Midbrain (tissue), 1 donor: ENCODE measurements at places on chromosomes 4 and X.

- no peak for DNase-seq
These were observed 147.5 kb upstream of the PITX2 start for GRCh38 chr4:110770353-110770752.

- peak; percentile 7 for DNase-seq
These were observed 81.0 kb upstream of the ZDHHC15 start for GRCh38 chrX:75603833-75604232.

DNA sequence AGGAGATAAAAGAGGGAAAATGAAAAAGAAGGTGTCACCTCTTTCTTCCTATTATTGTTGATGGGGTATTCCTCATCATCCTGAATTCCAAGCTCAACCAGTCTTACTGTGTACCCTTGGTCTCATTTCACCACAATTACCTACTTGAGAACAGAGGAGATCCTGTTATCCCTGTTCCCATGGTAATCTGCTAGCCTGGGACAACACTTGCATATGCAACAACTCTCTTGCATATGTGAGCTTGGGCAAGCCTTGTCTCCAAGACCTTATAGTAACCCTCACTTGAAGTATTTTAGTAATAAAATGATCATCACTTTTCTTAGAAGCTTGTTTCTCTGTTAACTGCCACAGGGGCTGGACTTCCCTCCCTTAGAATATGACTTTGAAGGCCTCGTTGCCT, 253.7 kb downstream of the NAP1L3 start:
- DNase-seq = no peak

GRCh38 chr4:98997166-98997565, 1.6 kb downstream of the METAP1 start:
- DNase-seq = no peak

DNA sequence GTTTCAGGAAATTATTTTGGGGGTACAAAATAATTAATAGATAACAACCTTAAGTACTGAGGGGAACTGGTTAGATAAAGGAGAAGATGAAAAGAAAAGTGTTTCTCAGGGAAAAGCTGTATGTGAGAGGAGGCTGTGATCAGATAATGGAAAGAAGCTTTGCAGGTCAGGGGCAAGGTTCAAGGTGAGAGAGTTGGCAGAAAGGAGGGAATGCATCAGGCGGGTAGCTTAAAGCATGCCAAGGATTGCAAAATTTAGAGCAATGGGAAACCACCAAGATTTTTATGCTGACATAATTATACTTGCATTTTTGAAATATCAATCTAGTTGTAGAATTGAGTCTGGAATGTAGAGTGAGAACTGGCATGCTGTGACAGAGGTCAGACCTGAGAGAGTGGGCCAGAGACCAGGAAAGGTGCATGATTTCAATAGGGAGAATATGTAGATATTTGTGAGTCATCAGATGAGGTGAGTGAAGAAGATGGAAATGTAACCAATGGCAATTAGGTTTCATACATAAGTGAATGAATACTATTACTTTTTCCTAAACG, 508.7 kb downstream of the TRIML1 start:
- no peak for DNase-seq

GRCh38 chr4:167399201-167399600, 164.9 kb upstream of the SPOCK3 start:
- DNase-seq = no peak

GRCh38 chrX:153953892-153954557, 9.6 kb upstream of the RENBP start:
- DNase-seq = no peak

- no peak for DNase-seq
These were observed 7.3 kb upstream of the IRAK1 start for GRCh38 chrX:154027022-154027402.

GRCh38 chr4:168694667-168695066, 197.8 kb downstream of the PALLD start:
- no peak for DNase-seq

GRCh38 chr4:69999420-69999819, 3.7 kb downstream of the STATH start:
- DNase-seq = no peak

DNA sequence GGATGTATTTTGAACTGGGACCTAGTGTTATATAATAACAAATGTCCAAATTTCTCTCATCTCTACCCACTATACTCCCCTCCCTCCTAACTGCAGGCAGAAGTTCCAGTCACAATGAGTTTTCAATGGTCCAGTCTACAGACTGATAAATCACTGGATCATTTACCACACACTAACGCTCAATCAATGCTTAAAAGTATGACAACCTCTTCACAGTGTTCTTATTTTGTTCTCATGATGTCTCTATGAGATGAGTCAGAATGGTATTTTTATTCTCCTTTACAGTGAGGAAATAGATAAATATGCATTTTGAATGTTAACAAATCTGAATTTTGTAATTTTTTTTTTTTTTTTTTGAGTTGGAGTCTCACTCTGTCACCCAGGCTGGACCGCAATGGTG, 83.7 kb upstream of the ETNPPL start:
- DNase-seq = no peak
